Retina (tissue), 1 donor: ENCODE measurements at places on chromosomes 16 and 17.

DNA sequence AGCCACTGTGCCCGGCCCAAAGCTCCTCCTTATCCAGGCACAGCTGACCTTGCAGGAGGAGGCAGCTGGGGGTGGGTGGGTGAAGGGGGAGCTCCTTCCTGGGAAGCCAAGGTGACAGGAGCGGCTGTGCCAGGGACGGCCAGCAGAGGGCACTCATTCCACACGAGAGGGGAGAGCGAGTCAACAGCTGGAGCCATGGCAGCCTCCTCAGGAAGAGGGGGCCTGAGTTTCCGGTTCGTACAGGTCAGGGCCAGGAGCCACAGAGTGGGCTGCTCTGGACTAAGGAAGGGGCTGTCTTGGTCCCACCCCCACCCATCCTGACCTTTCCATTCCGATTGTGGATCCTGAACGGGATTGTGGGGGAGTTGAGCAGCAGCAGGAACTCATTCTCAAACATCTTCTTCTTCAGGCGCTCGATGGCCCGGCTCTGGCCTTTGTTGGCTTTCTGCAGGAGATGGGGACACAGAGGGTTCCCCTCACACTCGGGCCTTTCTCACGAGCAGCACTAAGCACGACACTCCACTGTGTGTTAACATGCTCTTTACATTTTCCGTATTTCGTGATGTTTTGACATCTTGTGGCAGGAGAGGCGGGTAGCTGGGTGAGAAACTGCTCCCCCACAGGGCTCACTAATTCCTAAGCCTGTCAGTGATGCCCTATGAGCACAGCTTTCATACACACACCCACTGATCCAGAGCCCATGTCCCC lies 61.6 kb downstream of the TIMM22 start:
- DNase-seq = no peak

DNA sequence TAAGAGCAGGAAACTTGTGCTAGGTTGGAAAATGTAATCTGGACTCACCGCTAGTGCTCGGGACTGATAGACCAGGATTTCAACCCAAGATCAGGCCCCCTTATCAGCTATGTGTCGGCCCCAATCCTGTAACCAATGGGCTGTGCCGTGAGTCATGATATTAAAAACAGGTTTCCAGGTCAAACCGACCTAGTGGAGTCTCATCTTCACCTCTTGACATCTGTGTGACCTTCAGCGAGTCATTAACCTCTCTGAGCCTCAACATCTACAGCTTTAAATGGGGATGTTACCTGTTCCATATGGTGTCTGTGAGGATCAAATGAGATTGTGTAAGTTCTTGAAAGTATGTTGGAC lies 512 bp downstream of the PMM2 start:
- DNase-seq = no peak

DNA sequence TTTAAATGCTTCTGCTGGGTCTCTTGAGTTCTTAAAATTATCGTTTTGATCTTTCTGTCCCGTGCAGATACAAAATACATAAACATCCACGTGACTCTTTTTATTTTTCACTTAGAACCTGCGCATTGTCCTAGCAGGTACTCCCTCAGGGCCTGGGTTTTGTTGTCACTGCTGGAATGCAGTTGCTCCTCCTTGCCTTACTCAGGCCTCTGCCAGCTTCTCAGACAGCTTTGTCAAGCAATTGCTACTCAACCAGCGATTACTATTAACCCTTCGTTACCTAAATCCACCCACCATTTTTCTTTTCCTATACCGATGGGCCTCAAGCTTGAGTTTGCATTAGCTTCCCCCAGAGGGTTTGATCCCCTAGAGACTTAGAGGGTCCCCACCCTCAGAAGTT lies 405.9 kb upstream of the RBFOX1 start:
- no peak for DNase-seq

- DNase-seq = peak; percentile 67
Measured at GRCh38 chr17:29292071-29292991, 1.6 kb downstream of the NUFIP2 start.

DNA sequence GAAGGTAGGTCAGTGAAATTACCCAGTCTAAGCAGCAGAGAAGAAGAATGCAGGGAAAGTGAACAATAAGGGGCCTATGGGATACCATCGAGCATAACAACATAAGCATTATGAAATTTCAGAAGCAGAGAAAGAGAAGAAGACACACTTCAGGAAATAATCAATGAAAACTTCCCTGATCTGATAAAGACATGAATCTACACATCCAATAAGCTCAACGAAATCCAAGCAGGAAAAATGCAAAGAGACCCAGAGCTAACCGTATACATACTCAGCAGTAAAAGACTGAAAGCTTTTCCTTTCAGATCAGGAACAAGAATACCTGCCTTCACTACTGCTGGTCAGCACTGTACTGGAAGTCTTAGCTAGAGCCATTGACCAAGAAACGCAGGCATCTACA lies 38.6 kb downstream of the WDR45B start:
- no peak for DNase-seq

DNA sequence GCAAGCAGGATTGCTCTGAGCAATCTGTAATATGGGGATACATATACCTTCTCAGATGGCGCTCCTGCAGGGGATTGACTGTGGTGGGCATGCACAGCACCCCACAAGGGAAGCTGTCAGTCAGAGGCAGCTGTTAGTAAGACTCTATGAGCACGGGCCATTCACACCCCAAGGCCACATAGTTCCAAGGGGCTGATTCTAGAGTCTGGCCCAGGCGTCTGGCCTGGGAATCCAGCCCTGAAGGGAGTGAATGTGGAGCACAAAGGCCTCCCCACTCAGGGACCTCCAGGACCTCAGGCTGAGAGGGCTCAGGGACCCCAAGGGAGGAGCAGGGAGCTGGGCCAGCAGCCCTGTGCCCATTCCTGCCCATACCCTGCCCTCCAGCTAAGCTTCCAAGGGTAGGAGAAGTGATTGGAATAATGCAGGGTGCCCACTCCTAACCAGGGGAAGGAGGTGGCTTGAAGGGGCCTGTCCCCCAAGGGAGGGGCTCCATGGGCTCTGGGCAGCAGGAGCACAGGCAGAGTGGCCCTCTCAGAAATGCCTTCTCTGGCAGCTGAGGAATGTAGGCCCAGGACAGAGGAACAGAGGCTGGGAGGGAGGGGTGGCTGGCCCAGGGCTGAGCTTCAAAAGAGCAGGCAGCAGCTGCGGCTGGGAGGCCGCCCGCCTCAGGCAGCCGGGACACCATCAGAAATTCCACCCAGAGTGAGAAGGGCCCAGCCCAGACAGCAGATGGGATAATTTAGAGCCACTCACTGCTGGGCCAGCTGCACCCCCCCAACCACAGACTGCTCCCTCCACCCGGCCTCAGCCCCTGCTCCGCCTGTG lies 48.9 kb upstream of the MRPS23 start:
- peak; percentile 89 for DNase-seq

- no peak for DNase-seq
Measured at GRCh38 chr17:61349350-61349749, 50.3 kb upstream of the TBX2 start.

- peak; percentile 14 for DNase-seq
Measured at GRCh38 chr16:66099306-66099705, 267.2 kb upstream of the CDH5 start.

- DNase-seq = no peak
Measured at GRCh38 chr16:56923481-56924091, 8.4 kb upstream of the HERPUD1 start.

GRCh38 chr16:25374556-25374955 lies 116.9 kb upstream of the ZKSCAN2 start:
- no peak for DNase-seq

- no peak for DNase-seq
Measured at GRCh38 chr17:56891751-56892150, 22.1 kb downstream of the TRIM25 start.

DNA sequence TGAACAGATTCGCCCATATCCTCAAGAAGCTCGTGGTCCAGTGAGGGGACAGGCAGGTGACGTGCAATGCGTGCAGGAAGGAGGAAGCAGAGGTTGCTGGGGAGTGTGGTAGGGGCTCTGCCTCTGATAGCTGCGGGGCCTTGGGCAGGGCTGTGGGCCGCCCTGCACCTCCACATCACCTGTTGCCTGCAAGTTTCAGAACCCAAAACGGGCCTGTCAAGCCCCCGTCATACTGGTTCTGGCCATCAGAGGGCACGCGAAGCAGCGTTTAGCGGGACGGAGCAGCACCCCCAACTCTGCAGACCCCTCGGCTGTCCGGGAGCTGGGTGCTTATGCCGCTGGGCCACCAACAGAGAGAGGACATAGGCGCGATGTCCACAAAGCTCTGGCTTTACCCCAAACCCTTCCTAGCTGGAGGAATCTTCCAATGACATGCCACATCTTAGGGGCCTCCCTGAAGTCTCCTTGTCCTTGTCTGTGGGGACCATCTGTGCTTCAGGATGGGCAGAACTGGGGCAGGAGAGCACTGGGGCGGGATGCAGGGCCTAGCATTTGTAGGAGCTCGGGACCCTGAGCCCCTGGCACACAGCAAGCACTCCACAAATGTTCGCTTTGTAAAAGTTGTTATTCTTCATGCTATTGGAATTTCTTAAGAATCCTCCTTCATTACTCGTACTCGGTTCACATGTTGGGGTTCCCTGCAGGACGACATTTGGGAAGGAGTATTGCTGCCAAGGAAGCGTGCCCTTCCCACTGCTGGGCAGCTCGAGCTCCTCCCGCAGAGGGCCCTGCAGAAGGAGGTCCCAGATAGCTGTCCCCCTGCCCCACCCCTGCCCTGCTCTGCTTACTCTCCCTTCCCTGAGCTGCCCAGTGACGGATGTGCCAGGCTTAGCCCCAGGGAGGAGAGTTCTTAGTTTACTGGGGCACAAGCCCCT lies 64.3 kb downstream of the CNGB1 start:
- DNase-seq = peak; percentile 40

- no peak for DNase-seq
Measured at GRCh38 chr17:10290041-10290440, 82.8 kb downstream of the MYH13 start.

DNA sequence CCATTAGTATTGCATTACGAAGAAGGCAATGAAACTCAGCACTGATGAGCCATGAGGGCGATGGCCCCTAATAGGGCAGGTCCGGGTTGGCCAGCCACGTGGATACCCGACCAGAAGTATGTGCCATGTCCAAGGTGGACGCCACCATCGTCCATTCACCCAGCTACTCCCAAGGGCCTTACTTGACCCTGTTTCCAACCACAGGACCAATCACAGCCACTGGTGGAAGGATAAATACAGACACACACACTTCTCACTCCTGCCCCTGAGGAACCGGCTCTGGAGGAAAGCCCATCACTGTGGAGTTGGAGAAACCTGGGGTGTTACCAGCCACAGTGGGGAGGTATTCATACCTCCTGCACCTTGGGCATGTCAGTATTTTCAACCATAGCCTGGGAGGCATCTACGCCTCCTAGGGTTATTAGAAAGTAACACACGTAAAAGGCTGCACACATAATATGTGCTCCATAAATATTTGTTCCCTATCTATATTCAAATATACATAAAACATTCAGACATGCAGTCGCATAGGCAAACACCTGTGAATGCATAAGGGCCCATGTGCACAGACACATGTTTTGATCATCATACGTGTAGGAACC lies 5.4 kb upstream of the ITGA3 start:
- no peak for DNase-seq

DNA sequence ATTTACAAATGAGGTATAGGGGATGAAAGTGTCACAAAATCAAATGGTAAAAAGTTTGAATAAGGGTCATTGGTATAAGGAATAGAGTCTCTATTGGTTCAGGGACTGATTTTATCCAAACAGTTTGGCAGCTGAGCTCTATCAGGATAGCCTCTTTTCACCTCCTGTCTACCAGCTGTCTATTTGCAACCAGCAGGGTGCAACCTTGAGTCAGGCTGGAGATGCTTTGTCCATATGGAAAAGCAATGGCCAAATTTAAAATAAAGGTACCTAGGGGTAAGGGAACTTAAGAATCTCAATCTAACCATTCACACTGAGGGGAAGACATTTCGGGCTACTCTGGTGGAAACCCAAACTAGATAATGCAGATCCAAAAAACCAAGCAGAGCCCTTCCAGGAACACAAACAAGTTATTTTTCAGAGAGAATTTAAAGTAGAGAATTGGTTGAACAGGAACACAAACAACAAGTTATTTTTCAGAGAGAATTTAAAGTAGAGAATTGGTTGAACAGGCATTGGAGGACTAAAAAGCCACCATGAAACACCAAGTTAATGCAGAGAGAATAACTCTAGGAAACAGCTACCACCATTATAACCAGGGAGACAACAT lies 12.6 kb upstream of the CA10 start:
- peak; percentile 40 for DNase-seq

GRCh38 chr17:43434902-43435319 lies 36.1 kb downstream of the ARL4D start:
- DNase-seq = no peak

DNA sequence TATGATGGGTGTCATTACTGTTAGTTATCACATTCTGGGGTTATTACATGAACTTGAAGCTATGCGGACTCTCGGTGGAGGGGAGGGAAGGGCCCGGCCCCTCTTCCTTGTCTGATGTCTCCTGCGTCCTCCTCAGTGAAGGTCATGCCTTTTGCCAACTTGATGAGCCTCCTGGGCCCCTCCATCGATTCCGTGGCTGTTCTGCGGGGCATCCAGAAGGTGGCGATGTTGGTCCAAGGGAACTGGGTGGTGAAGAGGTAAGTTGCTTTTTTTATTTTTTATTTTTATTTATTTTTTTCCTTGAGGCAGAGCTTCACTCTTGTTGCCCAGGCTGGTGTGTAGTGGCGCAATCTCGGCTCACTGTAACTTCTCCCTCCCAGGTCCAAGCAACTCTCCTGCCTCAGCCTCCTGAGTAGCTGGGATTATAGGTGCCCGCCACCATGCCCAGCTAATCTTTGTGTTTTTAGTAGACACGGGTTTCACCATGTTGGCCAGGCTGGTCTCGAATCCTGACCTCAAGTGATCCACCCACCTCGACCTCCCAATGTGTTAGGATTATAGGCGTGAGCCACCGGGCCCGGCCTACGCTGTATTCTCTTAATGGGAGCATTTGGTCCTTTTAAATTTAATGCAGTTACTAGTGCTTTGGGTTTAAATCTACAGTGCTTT lies 21.6 kb downstream of the POLR3E start:
- DNase-seq = no peak

DNA sequence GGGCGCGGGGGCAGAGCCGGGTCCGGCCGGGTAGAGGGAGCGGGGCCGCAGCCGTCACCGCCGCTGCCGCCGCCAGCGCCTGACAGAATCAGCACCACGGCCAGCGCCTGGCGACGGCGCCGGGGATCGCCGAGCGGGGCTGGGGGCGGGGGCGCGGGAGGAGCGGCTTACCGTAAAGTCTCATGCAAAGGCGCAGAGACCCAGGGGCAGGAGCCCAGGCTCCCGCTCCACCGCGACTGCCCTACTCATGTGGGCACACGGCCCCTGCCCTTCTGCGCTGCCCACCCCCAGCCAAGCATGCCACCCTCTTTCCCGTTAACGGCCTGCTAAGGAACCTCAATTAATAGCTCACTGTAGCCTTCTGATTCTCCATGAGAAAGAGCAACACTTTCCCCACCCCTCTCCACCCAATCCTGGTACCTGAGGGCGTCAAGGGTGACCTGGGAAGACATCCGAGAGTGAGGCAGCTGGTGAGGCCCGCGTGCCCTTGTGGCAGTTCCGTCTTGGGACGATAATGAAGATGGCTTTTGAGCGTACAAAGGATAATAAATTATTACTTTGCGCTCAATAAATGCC lies at the start of gene SEZ6:
TSS of gene SEZ6 (minus strand) at position 98 of the 576 bp plus-strand sequence. CDS start 164 bp downstream, outside the sequence.
- peak; percentile 83 for DNase-seq
